NCI-H1436 (cell line): ENCODE measurements at places on chromosomes 6 and 20.

DNA sequence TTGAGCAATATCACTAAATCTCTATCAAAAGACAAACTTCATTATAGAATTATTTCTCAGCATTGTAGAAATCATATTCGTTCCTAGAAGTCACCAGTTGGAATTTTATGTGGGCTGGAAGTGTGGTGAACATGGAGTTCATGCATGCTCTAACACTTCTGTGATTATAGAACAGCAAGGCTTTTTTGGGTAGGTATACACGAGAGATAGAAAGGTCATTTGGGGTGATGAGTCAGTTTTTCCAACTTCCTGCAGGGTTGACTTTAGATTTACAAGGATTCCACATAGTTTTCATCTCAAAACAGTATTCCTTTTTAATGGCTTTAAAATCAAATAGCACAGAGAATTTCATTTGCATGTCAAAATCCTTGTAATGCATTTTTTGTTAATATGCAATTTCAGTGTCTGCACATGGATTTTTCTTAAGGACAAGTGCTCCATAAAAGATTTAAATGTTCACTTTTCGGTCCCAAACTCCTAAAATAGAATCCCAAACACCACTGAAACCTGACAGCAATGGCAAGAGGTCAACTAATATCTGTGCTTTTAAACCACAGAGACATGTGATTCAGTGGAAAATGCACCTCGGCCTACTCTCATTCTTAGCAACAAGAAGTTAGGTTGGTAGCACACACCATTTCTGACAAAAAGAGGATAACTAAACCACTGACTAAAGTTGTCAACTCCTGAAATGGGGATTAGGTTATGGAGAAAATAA, 211.0 kb downstream of the MOXD1 start:
- DNase-seq: no peak

DNA sequence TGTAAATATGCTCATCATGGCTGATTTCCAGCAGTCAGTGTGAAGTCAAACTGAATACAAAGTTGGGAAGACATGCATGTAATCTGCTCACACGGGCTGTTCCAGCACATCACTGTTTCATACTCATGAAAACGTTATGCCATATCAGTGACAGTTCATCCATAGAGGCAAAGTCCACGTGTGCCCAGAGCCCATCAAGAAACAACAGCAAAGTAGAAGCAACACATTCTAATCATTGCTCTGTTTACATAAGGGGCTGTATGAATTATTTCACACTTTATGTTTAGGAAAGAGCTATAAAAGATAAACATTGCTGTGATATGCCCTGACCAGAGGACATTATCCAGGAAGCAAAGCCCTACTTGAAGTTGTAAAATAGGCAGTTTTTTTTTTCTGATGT, 157.0 kb upstream of the ENPP5 start:
- no peak for DNase-seq

DNA sequence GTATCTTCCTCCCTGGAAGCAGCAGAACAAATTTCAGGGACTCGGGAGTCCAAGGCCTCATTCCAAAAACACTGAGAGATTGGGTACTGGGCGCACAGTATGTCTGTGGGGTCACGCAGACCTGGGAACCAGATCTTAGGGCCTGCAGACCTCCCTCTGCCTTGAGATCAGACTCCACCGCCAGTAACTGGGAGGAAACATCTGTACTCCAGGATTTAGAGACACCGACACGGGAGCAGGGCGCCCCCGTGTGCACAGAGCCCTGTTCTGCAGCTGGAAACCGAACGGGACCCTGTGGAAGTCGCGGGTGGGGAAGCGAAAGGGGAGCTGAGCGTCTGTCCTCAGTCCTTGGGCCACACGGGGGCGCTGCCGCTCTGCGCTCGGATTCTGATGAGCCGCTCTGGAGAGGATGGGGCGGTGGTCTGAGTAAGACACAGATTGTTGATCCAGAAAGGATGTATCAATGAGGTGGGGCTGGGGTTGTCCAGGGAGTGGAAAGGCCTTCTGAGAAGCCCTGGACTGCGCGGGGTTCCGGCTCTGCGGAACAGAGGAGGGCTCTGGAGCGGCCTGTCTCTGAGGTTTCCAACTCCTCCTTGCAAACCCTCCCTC, 35.7 kb upstream of the HLA-E start:
- DNase-seq: peak; percentile 46

- DNase-seq: no peak
These were observed 4.5 kb upstream of the GPSM3 start for GRCh38 chr6:32196682-32197616.

DNA sequence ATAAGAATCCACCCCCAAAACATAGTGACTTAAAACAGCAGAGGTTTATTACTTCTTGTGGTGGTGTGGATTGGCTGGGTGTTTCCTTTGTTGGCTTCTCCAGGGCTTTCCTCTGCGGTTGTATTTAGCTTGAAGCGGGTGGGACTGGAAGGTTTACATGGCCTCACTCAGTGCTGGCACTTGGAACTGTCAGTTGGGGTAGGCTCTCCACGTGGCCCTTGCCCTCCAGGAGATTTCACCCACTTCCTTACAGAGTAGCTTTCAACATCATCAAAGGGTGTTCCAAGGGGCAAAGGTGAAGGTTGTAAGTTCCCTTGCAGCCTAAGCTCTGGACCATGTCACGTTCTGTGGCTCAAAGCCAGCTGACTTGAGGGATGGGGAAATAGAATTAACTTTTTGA, 32.5 kb upstream of the NKX2-2 start:
- no peak for DNase-seq

DNA sequence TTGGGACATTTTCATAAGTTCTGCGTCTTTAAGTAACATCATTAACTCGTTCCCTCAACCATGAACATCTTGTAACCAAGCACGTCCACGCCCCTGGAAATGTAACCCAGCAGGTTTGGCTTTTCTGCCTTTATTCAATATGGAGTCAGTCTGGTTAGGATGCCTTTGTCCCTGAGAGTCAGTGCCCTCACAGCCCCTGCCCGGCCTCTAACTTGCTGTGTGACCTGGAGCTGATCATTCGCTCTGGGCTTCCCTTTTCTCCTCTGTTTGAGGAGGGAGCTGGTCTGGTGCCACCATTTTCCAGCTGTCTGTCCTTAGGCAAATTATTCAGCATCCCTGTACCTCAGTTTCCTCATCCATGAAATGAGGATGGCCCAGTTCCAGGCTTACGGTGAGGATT, 26.5 kb upstream of the ANGPT4 start:
- DNase-seq: no peak

DNA sequence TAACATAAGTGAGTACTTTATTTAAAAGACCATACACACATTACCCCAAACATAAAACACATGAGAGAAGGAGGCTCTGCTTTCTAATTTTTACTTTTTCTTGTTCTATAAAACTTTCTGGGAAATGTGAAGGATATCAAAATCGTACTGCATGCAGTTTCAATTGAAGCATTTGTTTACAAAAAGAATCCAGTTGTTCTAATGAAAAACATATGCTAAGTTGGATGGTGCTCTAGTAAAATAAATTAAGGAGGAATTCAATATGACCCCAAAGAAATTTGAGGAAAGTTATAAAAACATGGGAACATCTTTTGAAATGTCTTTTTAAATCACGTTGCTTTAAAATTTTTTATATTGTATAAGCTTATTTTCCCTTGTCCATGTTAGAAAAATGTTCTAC, 37.6 kb downstream of the OR2B6 start:
- no peak for DNase-seq

DNA sequence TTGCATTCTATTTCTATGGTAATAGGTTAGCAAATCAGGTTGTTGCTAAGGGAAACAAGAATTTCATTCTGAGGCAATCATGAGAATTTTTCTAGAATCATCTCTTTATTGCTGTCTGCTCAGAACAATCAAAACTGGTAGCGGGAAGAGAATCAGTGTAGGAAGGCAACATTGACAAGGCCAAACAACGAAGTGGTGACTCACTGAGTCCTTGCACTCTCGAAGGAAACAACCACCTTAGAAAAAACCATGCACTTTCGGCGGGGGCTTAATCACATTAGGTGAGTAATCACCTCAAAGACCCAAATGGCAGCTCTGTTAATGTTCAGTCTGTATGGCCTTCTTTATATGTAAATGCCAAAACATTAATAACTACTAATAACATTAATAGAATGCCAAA, 78.8 kb upstream of the MAP7 start:
- DNase-seq: no peak

DNA sequence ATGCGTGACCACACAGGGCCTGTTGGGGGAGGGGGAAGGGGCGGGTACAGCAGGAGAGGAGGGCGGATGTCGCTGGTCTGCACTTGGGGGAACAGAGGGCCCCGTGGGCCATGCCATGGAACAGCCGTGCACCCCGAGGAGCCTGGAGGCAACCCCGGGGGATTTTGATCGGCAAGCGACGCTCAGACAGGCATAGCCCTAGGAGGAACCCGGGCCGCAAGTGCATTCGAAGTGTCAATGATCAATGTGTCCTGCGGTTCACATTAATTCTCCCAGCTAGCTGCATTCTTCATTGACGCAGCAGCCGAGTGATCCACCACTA, 772.8 kb upstream of the DEFB115 start:
- no peak for DNase-seq

DNA sequence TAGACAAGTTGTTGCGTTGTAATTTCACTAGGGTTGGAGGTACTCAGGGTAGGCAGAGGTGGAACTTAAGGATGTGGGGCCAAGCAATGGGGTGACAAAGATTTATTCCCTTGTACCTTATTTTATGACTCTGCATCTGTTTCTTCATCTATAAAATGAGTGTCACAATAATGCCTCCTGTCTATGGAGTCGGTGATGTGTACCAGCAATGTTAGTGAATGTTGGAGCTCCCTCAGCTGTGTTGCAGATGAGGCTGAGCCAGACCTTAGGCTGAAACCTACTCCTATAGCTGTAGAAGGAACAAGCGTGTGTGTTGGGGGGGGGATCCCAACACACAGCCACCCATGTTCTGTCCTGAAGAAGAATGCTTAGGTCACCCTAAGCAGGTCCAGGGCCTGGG, 4.5 kb downstream of the UBE2C start:
- no peak for DNase-seq

- DNase-seq: no peak
These were observed 208.7 kb upstream of the PREP start for GRCh38 chr6:105611606-105612005.

GRCh38 chr6:83062225-83062624, 3.4 kb downstream of the UBE3D start:
- no peak for DNase-seq

DNA sequence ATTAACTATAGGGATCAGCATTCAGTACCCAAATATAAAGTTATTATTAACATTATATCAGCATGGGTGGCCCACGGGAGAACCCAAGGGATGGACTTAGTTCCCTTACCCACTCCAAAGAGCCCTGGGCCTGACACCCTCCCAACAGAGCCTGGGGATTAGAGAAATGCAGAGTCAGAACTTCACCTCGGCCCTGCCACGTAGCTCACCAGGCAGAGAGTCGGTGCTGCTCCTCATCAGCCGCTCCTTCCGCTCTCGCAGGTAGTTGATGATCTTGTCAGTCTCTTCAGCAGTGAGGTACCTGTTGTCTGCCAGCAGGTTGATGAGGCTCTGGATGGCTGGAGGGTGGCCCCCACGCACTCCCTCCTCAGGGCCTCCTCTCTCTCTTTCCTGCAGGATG, 26.6 kb downstream of the NCOA5 start:
- DNase-seq: no peak

DNA sequence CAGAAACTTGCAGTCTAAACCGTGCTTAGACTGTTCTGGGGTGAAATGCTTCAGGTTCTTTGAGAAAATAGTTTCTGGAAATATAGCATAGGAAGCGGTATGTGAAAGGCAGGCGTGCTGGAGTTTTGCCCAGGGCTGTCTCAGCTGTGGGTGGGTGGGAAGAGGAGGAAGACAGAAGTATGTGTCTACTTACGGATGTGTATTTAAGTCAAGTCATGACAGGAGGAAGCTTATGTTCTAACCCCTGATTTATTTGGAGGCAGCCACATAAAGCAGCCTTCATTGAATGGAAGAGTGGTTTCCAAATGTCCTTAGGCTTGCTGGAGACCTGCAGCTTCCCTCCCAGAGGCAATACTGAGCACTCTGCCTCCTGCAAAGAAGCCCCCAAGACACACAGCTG, 345.8 kb upstream of the PRND start:
- DNase-seq: no peak

DNA sequence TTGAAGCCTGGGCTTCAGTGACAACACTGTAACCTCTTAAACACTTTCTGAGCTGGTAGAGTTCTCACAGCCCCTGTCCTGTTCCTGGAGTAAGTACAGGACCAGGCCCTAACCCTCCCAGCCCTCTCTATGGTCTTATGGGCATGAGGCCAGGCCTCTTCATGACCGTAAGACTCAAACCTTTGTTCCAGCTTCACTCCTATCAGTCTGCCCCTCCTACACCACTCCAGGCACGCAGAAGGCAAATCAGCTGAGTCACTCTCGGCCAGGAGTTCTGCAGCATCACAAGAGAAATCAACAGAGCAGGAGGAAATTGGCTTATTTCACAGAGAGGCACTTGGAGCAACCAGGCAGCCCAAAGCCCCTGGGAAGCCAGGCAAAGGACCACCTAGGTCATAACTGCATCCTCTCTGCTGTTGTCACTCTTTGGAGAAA, 25.3 kb upstream of the CHD6 start:
- DNase-seq: peak; percentile 83

DNA sequence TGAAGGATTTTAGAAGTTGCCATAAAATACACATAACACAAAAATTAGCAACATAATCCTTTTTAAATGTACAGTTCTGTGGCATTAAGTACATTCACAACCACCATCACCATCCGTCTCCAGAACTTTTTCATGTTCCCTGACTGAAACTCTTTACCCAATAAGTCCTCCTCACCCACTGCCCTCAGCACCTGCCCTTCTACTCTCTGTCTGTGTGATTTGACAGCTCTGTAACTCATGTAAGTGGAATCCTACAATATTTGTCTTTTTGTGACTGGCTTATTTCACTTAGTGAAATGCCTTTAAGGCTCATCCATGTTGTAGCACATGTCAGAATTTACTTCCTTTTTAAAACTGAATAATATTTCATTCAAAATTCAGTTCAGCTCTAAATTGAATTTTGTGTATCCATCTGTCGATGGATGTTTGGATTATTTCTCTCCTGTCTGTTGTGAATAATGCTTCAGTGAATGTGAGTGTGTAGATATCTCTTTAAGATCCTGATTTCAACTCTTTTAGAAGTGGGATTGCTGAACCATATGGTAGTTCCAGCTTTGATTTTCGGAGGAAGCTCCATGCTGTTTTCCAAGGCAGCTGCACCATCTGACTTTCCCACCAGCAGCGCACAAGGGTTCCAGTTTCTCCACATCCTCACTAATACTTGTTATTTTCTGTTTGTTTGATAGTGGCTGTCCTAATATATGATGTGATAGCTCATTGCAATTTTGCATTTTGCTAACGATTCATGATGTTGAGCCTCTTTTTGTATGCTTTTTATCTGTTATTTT, 4.2 kb downstream of the ENTPD6 start:
- DNase-seq: no peak

DNA sequence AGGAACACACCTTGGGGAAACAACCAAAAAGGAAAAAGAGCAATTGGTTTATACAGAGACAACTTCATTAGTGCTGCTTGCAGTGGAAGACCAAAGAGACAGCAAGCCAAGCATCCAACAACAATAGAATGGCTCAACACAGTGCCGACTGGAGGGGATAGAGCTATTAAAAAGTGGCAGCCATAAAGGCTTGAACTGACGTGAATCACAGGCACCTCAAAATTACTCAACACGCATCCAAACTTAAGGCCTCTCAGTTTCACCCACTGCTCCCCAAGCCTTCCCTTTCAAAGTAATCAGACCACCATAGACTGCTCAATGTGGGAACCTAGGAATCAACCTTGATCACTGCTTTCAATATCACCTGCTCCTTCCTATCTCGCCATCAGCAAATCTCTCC, 9.7 kb downstream of the TNFRSF21 start:
- DNase-seq: no peak

- no peak for DNase-seq
These were observed 402.7 kb downstream of the CDKAL1 start for GRCh38 chr6:20936949-20937348.

GRCh38 chr20:54237116-54237943, 29.4 kb downstream of the PFDN4 start:
- no peak for DNase-seq
